H54 (cell line): ENCODE measurements at places on chromosomes 2 and 18.

GRCh38 chr2:239580199-239580527 is 179.3 kb upstream of the HDAC4 start:
- DNase-seq, result no peak

- DNase-seq, result no peak
Observed at GRCh38 chr2:7666596-7667259, 749.5 kb downstream of the RNF144A start.

GRCh38 chr2:166494140-166494624 is at the start of gene SCN7A:
Gene SCN7A (minus strand): TSS chr2:166494249. CDS start chr2:166477696, 16,553 bp downstream.
- peak; percentile 7 for DNase-seq

DNA sequence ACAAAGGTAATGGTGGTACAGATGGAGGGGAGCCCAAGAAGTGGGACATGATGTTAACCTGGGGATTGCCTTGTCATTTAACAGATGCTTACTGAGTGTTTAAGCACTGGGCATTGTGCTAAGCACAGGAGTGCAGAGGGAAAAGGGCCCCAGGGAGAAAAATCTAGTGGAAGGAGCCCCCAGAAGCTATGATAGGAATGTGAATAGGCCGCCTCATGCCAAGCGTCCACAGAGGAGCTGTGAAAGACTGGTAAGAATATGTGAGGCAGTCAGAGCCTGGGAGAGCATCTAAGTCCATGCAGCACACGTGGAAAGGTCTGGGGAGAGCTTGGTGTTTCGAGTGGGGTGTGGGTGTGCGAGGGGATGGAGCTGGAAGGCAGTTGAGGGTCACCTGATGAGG is 5.5 kb downstream of the ZNF532 start:
- DNase-seq, result no peak

GRCh38 chr2:119489232-119489952 is 34.9 kb downstream of the SCTR start:
- DNase-seq, result no peak

DNA sequence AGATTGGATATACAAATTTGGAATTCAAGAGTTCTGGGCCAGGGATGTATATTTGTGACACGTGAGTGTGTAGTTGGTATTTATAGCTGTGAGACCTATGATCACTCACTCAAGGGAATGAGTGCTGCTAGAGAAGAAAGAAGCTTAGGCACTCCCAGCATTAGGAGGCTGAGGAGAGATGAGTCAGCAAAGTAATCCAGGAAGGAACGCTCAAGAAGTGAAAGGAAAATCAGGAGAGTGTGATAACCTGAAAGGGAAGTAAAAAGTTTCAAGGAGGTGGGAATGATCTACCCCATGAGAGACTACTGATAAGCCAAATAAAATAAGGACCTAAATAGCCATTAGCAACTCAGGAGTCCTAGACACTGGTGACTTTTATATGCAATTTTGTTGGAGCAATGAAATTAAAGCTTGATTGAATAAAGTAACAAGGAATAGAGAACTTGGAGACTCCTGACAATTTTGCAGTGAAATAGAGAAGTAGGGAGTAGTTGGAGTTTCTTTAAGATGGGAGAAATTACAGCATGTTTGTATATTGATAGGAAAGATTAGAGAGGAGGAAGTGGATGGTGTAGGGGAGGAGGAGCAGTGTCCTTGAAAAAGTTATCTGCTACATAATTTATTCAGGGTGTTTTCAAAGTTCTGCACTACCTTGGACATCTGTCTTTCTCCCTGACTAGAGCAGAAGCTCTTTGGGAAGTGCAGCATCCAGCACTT is 89.9 kb downstream of the UBE2E3 start:
- peak; percentile 10 for DNase-seq

GRCh38 chr2:69088466-69088865 is 75.5 kb downstream of the ANTXR1 start:
- no peak for DNase-seq

DNA sequence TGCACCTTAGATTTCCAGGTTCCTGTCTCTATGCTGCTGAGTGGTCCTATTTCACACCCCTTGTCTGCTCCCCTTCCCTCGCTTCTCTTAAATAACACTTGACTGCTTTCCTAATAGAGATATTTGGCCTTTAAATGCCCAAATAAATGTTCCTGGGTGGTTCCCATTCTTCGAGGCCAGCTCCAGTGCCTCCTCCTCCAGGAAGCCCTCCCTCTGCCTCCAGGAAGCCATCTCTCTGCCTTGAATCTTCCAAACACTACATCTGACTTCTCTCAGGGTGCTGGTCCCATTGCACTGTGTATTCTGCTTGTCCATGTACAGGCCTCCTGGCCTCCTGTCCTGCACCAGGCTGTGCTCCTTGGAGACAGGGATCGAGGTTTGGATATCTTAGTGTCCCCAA is 14.2 kb downstream of the EHD3 start:
- no peak for DNase-seq

DNA sequence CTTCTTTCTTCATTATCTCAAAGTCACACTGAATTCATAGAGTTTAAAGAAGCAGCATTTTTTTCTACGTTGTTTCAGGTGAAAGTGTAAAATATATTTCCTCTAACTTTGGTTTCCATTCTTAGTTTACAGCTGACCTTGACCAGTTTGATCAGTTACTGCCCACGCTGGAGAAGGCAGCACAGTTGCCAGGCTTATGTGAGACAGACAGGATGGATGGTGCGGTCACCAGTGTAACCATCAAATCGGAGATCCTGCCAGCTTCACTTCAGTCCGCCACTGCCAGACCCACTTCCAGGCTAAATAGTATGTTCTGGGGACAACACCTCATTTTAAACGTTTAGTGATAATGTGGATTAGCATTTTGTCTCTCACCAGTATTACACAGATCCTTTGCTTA is 82.4 kb downstream of the PTRHD1 start:
- no peak for DNase-seq

DNA sequence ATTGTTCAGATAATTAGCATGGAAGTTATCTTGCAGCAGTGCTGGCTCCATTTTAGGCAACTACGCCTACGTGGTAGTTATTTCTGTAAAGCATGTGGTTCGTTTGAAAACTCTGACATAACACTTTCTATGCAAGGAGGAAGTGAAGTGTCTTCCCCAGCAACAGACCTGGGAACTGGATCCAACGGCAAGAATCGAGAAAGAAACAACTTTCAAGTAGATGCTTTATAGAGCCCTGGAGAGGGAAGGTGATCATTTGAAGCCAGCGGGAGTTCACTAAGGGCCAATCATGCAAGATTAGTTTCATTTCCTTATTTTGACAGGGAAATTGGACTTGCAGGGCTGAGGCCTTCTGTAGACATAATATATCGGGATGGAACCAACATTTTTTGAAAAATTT is 218.3 kb downstream of the ACKR3 start:
- DNase-seq, result no peak

GRCh38 chr2:121076885-121077549 is 208.0 kb downstream of the TFCP2L1 start:
- peak; percentile 61 for DNase-seq

DNA sequence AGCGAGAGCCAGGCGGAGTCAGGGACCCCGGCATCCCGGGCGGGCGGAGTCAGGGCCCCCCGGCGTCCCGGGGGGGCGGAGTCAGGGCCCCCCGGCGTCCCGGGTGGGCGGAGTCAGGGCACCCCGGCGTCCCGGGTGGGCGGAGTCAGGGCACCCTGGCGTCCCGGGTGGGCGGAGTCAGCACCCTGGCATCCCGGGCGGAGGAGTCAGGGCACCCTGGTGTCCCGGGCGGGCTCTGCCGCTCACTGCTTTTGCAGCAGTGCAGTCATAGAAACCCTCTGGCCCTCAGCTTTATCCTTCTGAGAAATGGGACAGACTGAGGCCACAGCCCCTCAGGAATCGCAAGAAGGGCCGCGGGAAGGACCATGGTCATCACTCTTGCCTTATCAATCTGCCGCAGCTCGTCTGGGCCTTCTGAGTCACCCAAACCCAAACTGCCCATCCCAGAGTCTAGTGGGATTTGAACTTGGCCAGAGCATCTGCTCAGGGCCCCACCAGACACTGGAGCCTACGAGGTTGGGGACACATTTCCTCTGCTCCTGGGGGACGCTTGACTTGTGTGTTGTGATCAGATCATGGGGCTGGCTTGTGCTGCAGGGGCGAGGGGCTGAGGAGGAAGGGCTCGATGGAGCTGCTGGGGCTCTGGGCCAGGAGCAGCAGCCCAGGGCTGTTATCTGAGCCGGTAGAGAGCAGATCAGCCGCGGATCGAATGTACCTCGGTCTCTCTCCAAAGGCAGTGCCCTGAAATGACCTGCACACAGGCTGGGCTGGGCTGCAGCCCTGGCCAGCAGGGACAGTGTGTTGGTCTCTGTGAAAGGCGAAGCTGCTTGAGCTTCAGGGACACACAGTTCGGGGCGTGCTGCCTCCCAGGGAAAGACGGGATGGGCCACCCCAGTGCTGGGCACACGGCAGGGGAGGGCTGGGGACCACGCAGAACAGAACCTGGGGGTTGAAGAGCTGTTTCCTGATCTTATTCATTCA is 290.1 kb upstream of the HDAC4 start:
- DNase-seq, result no peak

DNA sequence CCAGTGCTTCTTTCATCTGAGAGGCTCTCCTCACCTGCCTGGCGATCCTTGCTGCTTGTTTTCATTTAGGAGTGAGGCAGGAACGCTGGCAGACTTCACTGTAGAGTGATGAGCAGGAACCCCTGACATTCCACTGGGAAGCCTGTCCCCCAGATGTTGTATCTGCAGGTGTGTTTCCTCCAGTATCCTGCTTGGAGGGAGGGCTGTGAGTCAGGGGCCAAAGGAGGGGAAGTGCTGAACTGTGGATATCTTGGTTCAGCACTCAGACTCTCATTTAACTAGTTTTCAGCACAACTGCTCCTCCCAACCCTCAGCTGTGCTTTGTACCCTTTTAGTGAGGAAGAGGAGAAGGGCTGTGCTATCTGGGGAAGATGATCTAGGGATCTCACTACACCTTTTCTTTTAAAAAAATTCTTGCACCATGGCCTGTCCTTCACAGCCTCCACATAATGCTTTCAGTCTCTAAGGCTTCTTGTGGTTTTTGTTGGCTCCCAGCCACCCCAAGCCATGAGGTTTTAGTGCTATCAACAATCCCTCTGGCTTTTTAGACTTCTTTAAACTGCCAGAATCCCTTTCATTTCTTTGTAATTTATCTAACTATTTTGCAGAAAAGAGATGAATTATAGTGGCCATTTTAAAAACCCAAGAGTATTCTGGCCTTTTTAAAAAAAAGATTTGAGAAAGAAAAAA is 11.2 kb downstream of the ANKAR start:
- no peak for DNase-seq

DNA sequence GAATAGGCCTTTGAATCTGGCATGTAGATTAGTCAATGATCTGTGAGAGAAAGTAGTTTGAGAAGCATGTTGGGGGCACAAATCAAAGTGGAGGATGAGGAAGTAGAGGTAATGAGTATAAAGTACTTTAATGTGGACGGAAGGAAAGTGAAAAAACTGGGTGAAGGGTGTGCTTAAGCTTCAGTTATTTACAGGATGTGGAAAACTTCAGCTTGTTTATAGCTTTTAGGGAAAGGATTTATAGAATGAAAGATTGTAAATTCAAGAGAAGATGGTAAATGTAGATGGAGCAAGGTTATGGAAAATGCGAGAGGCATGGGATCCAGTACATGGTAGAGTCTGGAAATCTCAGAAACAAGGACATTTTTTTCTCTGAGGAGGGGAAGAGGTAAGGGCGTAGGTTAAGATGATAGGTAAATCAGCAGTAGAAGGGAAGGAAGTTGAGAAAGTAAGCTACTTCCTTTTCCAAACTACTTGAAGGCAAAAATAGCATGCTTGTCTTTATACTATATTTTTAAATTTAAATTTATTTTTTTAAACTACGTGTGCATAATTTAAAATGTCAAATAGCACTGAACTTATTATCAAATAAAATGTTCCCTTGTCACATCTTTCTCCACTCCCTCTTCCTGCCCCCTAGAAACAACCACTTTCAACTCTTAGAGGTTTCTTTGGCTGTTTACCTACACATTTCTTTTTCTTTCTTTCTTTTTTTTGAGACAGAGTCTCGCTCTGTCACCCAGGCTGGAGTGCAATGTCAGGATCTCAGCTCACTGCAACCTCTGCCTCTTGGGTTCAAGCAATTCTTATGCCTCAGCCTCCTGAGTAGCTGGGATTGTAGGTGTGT is 8.5 kb downstream of the FAM117B start:
- DNase-seq, result no peak

- no peak for DNase-seq
Observed at GRCh38 chr2:60861736-60862135, 19.6 kb upstream of the REL start.

GRCh38 chr18:3217948-3218647 is 1.7 kb downstream of the MYOM1 start:
- no peak for DNase-seq

DNA sequence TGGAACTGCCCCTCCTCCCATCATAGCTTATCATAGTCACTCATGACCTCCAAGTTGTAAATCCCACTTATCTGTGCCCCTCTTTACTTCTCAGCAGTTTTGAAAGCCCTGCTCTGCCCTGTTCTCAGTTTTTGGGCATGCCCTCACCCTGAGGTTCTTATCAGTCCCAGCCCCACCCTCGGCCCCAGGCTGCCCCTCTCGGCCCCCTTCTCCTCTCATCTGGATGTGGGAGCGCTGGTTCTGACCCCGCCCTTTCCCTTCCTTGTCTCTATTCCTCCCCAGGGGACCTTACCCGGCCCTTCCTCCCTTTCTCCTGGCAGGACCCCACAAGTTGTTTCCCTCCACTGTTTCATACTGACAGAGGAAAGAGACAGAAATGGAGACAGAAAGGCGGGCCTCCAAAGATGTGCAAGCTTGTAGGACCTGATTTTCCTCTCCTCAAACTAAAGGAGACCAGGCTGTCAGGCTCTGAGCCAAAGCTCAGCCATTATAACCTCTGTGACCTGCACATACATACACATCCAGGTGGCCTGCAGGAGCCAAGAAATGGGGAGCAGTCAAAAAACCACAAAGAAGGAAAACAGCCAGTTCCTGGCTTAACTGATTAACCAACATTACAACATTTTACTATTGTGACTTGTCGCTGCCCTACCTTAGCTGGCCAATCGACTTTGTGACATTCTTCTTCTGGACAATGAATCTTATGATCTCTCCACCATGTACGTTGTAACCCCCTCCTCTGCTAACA is 171.0 kb upstream of the HS6ST1 start:
- no peak for DNase-seq

DNA sequence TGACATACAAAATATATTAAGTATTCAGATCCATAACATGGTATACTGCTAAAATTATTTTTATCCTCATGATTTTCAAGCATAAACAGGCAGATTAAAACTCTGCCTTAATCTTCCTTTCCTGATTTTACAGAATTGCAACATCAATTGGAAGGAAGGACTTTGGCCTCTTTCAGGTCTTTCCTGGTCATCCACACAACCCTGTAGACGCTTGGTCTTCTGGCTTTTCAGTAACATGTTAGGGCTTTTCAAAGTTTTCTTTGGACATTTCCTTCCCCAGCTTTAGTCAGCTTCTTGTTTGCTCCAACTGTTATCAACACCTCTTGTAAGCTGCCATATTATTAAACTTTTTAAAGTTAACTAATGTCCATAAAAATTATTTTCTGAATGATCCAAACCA is 1364.9 kb upstream of the NRXN1 start:
- DNase-seq, result no peak

- DNase-seq, result no peak
Observed at GRCh38 chr2:54419855-54420523, 36.1 kb upstream of the SPTBN1 start.

DNA sequence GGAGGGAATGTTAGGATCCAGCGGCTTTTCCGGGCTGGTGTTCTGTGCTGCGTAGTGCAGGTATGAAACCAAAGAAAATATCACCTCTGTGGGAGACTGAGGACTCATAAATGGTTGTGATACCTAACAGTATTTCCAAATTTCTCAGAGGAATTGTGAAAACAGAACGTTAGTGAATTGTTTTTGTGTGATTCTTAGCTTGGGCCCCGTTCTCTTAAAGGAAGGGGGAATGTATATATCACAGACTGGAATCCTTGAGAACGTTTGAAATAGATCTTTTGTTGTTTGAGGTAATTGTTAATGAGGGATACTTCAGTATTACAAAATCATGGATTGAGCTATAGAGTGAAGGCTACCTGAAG is 834 bp downstream of the ZNF638 start:
- DNase-seq, result no peak
